ENCODE measurements at places on chromosomes 1 and 21.

DNA sequence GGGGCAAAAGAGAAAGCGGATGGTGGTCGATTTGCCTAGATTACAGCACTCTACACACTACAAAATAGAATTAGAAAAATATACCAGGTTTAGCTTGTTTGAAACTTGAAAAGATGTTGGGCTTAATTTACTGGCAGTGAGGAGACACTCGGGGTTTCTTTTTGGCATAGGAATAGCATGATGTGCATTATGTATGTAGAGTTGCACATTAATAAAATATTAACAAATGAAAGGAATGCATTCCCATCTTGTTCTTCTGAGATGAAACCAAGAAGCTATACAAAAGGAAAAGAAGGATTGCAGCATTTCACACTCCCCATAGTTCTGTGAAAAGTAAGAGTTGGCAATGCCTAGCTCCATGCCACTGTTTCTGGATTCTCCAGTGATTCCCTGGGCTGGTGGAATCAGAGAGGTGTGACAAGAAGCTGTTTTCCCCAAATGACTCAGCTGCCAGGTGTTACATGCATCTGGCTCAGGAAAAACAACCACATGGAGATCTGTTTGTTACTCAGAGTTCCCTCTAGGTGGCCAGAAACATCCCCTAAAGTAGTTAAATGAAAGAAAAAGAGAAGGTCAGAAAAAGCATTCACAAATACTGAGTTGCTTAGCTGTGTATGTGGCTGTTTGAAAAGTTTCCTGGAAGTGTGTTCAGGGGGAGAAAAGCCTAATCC, 115.6 kb downstream of the UCK2 start:
- DNase-seq, result no peak

- no peak for DNase-seq
Measured at GRCh38 chr1:201486187-201486586, 17.2 kb upstream of the PHLDA3 start.

DNA sequence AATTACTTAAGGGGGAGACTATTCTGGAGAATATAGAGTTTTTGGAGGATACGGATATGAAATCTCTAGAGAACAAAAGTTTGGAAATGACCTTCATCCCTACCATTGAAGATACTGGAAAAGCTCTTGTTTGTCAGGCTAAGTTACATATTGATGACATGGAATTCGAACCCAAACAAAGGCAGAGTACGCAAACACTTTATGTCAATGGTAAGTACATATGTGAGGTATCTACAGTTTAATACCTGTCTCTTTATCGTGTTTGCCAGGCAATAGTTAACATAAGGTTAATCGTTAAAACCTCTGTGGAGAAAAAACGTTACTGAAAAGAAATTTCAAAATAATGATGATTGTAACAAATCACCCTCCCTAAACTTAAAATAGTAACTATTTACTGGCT, 11.8 kb downstream of the VCAM1 start:
- DNase-seq, result no peak

GRCh38 chr1:51512606-51513005, 6.5 kb downstream of the EPS15 start:
- DNase-seq, result no peak

- DNase-seq, result peak; percentile 80
Measured at GRCh38 chr1:214581785-214582184, 21.2 kb upstream of the CENPF start.

- peak; percentile 60 for DNase-seq
Measured at GRCh38 chr1:63690966-63691700, 82.7 kb upstream of the ROR1 start.

DNA sequence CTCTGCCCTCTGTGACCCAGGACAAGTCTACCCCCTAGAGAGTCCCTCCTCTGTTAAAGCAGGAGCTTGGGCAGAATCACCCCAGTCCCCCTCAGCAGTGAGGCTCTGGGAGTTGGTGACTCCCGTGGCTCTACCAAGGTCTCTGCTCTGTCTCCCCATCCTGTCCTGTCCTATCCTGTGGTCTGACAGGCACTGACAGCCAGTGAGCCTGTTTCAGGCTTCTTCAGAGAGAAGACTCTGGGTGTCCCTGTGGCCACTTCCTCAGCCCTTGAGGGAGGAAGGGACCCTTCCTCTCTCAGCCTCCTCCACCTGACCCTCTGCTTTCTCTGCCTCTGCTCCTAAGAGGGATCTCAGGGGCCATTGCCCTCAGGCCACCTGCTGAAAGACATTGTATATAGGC, 148.7 kb downstream of the FCRL5 start:
- DNase-seq, result no peak

DNA sequence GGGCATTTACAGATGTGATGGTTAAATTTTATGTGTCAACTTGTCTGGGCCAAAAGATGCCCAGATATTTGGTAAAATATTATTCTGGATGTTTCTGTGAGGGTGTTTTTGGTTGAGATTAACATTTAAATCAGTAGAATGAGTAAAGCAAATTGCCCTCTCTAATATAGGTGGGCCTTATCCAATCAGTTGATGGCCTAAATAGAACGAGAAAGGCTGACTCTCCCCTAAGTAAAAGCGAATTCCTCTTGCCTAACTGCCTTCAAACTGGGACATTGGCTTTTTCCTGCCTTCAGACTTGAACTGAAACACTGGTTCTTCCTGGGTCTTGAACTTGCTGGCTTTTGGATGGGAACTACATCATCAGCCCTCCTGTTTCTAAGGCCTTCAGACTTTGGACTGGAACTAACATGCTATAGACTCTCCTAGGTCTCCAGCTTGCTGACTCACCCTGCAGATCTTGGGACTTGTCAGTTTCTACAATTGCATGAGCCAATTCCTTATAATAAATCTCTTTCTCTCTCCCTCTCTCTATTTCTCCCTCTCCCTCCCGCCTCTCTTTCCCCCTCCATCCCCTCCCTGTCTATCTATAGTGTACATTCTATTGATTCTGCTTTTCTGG, 10.2 kb upstream of the NAV1 start:
- peak; percentile 60 for DNase-seq

GRCh38 chr21:42509244-42509643, 4.4 kb upstream of the SLC37A1 start:
- no peak for DNase-seq

DNA sequence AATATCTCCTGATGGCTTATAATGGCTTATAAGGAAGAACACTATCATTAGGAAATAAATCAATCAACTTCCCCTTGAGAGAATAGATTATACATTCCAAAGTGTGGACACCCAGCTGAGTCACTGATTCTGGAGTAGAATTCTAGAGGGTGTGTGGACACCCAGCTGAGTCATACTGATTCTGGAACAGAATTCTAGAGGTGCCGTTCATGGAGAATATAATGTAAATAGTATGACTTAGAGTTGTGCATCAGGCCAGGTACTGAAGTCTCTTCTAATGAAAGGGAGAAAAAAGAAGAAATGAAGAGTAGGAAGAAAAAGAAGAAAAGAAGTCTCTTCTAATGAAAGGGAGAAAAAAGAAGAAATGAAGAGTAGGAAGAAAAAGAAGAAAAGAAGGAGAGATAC, 2.4 kb upstream of the USP33 start:
- peak; percentile 67 for DNase-seq

DNA sequence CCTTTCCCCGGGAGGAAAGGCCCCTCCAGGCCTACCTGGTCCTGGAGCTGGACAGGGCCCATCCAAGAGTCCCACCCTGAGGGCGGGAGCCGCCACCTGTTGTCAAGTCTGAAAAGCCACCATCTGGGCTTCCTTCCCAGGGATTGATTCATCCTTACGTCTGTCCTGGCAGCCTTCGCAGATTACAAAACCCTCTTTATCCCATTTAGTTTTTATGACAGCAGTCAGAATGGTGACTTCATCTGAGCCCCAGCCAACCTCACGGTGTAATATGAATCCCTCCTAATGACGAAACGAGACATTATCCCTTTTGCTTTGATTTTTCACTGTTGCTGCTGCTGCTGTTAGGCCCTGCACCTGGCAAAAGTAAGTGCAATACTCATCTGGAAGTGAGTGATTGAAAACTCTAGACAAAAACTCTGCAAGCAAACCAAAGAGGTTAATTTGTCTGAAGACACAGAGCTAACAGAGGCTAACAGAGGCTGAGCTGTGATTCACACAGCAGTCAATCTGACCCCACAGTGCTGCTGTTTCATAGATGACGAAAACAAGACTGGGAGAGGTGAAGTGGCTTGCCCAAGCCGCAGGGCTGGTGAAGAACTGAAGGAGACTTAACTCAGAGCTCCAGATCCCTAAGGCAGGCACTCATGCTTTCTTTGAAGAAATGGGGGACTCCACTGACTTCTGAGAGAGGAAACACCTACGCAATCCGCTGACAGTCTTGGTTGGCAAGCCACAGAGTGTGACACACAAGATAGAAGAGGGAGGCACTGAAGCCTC, 30.0 kb upstream of the S100A7 start:
- peak; percentile 63 for DNase-seq

GRCh38 chr1:100265562-100265930, 470 bp upstream of the RTCA start:
- DNase-seq, result peak; percentile 17

- DNase-seq, result no peak
Measured at GRCh38 chr1:53946252-53947171, at the start of gene LRRC42. Gene LRRC42 (plus strand): TSS chr1:53946350. CDS start chr1:53952000, 5,650 bp downstream.

DNA sequence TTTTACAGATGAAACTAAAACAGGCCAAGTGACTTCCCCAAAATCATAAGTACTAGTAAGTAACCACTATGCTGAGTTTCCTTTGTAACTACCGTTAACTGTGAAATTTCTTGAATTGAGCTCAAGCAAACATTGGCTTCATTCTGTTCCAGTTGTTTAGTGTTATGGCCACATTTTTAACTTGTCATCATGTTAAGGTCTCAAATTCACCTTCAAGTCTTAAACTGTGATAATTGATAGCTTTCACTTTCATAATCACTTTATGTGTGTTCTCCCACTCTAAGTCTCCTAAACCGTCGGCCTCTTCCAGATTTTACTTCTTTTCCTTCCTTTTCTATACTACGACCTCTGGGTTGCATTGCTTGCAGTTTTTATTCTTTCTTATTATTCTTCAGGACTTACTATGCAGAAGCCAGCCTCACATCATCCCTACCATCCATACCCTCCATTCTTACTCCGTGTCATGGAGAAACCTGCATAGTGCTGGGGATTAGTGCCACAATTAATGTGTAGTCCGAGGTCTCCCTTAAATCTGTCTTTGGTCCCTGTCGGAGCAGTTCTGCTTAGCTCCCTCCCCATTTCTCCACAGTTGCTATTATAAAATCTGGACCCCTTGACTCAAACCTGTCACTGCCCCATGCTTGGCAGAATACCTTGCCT, 5.8 kb downstream of the KIF1B start:
- no peak for DNase-seq

DNA sequence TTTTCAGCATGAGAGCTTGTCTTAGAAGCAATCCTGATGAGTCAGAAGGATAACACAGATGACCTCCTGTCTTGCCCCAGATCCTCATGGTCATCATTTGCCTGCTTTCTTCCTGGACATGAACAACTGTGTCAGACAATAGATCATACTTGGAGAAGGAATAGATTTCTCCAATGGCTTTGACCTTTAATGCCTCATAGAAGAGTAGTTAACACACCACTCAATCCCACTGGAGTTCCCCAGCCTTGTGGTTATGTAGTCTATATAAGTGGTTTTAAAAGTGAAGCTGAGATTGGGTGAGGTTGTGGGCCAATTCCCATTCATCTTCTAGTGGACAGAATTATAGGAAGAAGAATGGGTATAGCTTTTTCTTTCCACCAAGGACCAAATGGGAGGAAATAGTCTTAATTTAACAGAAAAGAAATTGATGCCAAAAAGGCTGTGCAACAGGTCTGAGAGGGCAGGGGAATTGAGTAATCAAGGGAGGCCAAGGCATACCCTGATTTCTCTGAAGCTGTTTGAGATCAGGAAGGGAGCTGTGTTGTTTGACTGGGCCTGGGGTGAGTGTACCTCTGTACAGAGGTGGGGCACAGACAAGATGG, 14.4 kb downstream of the PRCC start:
- no peak for DNase-seq

- peak; percentile 35 for DNase-seq
Measured at GRCh38 chr1:208065862-208066261, 154.9 kb upstream of the CD34 start.

DNA sequence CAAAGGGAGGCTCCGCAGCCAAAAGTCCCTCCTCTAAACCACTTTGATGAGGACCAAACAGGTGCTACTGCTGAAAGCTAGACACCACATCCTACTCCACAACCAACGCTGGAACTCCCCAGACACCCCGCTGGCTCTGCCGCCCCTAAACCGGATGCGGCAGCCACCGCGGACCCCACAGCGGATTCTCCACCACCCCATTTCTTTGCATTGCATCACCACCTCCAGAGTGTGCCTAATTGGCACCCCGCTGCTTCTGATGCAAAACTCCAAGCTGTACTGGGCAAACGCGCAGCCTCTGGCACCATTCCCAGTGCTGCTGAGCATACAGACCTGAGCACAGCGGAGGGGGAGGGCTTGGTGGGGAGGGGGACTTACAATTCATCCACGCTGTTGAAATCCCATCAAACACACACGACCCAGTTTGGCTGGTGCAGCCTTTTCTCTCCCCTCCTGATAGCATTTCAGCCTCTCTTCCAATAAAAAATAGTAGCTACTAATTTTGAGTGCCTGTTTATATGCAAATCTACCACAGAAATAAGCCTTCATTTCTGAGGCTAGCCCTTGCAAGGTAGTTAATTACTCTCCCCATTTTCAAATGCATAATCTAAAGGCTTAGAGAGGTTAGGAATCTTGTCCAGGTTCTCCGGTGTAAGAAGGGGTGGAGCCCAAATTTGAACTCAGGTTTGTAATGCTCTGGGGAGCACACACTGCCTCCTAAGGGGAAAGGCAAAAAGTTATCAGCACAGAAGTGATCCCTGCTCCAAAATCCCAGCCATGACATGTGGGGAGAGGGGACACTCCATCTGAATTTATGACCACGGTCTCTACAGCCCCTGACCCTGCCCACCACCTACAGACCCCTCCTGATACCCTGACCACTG, 12.2 kb upstream of the RGS16 start:
- DNase-seq, result peak; percentile 95

DNA sequence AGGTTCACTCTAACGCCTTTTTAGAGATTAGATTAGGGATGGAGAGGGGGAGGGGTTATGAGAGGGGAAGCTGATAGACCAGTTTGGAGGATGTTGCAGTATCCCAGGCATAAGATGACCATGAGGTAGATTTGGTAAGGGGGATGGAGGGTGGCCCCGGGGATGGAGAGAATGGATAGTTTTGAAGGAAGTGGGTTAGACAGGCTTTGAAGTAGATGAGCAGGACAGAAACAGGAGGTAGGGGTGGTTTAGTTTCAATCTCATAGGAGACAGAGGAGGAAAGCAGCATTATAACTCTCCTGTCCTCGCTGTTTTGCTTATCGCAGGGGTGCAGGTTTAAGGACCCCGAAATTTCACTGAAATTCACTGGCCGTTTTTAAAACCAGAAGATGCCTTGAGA, 11.8 kb downstream of the UBIAD1 start:
- DNase-seq, result no peak

DNA sequence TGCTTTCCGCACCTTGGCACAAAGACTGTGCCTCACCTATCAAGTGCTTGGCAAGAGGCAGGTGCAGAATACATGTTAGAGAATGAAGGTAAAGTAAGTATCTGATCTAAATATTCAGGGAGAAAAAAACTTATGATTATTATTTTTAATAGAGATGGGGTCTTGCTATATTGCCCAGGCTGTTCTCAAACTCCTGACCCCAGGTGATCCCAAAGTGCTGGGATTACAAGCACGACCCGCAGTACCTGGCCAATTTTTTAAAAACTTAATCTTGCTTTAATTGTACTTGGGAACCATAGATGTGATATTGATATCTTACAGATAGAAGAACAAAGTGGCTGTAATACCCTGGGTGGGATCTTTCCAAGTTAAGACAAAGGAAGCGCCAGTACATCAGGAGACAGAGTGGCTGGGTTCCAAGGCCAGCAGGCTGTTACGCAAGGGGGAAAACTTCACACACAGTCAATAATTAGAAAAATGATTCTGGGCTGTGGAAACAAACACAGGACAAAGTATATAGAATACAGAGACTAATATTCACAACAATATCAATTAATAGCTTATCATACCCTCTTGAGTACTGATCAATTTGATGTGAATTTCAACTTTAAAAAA, 58.6 kb upstream of the ATP1A1 start:
- no peak for DNase-seq
